Calu3 (cell line): ENCODE measurements at places on chromosomes 4 and X.

- DNase-seq = no peak
These were observed 1.7 kb upstream of the NDP start for GRCh38 chrX:43974741-43975465.

- DNase-seq = no peak
These were observed 45.1 kb upstream of the C1QTNF7 start for GRCh38 chr4:15382669-15383273.

GRCh38 chrX:11426712-11427452, 133.7 kb downstream of the AMELX start:
- no peak for DNase-seq

GRCh38 chr4:185734214-185734613, 77.8 kb downstream of the SORBS2 start:
- DNase-seq = no peak

DNA sequence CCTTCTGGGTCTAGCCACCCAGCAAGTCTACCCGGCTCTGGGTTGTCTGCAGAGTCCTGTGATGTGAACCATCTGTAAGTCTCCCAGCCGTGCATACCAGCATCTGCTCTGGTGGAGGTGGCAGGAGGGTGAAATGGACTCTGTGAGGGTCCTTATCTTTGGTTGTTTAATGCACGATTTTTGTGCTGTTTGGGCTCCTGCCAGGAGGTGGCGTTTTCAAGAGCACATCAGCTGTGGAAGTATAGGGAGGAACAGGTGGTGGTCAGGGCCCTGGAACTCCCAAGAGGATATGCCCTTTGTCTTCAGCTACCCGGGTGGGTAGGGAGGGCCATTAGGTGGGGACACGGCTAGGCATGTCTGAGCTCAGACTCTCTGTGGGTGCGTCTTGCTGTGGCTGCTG, 66.5 kb upstream of the ZFP42 start:
- no peak for DNase-seq

DNA sequence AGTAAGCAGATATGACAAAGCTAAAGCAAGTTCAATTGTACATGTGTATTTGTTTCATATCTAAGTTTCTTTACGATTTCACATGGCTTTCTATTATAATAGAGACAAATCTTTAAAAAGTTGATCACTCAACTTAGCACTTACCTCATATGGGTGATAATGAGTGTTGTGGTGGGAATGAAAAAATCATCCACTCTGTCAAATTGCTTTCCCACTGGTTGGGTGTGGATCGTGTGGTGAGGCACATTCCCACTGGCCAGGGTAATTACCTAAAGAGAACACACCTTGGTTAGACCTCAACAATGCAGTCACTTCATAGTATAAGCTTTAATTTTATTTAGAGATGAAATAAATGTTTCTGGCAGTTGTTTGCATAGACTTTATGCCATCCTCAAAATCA, 708.9 kb downstream of the FSTL5 start:
- no peak for DNase-seq

GRCh38 chrX:19721726-19722370, 165.6 kb downstream of the SH3KBP1 start:
- DNase-seq = no peak

- no peak for DNase-seq
These were observed 137.6 kb downstream of the CPZ start for GRCh38 chr4:8730159-8730558.

- no peak for DNase-seq
These were observed 6.9 kb downstream of the SMIM10 start for GRCh38 chrX:134997646-134998045.

DNA sequence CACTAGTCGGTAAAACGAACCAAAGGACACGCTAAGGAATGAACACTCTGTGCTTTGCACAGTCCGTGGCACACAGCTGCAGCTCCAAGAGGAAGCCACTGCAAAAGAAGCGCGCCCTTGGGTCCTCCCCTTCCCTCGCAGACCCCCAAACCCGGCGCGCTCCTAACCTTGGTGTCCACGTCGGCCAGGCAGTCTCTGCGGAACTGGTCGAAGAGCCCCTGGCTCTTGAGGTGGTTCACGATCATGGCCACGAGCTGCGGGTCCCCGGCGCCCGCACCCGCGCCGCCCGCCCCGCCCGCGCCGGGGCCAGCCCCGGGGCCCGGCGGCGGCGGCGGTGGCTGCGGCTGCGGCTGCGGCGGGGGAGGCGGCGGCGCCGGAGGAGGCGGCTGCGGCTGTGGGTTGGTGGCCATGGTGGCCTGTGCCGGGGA, 333 bp downstream of the BOD1L1 start:
- no peak for DNase-seq

DNA sequence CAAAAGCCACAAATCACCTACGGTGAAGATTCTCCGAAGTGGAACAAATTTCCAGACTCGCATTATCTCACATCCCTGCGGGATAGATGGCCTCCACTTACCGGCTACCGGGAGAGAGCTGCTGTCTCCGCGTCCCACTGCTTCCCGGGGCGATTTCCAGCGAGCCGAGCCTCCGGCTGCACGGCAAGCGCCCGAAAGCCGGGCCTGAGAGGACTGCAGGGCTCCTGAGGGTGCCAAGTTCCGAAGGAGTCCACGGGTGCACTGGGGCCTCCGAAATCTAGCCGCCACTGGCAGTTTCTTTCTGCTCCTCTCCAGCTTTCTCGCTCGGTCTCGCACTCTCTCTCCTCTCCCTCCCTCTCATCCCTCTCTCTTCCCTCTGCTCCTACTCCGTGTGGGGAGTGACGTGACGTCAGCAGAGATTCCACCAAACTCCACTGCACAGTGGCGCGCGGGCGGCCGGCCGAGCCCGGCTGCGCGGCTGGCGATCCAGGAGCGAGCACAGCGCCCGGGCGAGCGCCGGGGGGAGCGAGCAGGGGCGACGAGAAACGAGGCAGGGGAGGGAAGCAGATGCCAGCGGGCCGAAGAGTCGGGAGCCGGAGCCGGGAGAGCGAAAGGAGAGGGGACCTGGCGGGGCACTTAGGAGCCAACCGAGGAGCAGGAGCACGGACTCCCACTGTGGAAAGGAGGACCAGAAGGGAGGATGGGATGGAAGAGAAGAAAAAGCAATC, 14.0 kb upstream of the PITX2 start:
- DNase-seq = no peak

DNA sequence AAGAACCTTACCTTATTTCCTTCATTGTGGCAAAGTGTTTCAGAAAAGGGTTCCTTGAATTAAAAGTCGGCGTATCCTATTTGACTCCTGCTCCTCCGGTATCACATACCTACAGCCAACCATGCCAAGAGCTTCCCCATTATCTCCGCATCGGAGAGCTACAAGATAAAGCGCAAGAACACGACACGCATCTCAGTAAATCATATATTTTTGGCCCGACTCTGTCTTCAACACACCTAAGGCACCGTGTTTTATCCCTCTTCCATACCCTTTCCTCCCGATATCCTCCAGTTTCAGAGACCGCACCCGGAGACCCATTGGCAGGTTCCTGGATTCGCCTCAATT, 497 bp upstream of the THAP9 start:
- DNase-seq = no peak

DNA sequence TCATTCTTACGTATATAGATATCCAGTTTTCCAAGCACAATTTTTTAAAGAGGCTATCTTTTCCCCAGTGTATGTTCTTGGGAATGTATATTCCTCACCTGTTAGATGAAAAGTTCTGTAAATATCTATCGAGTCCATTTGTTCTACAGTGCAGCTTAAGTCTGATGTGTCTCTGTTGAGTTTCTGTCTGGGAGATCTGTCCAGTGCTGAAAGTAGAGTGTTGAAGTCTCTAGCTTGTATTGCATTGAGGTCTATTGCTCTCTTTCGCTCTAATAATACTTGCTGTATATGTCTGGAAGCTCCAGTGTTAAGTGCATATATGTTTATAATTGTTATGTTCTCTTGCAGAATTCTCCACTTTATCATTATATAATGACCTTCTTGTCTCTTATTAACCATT, 373.1 kb downstream of the PPARGC1A start:
- no peak for DNase-seq

DNA sequence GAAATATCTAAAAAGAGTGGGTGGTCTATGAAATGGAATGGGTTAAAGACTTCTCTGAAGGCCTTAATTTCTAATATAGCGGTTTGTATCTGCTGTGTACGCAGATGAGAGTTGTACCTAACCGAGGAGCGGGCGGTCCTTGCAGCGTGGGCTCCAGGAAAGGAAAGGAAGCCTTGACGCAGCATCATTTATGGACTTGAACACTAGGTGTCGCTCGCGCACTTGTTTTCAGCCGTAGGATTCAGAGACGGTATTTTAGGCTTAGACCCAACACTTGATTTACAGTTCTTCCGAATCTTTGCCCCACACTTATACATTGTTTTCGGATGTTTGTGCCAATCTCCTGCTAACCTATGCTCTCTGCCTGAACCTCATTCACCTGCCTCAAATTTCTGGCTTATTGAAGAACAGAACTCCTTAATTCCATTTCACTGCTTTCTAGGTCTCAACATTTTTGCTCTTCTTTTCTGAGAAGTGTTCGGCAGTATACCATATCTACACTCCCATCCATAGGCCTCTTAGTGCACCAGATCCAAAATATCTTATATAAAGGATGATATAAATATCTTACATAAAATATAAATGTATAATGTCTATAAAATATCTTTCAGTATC, 48.9 kb upstream of the AADAT start:
- DNase-seq = peak; percentile 72

- DNase-seq = no peak
These were observed 12.4 kb upstream of the CXCL2 start for GRCh38 chr4:74111306-74111975.

DNA sequence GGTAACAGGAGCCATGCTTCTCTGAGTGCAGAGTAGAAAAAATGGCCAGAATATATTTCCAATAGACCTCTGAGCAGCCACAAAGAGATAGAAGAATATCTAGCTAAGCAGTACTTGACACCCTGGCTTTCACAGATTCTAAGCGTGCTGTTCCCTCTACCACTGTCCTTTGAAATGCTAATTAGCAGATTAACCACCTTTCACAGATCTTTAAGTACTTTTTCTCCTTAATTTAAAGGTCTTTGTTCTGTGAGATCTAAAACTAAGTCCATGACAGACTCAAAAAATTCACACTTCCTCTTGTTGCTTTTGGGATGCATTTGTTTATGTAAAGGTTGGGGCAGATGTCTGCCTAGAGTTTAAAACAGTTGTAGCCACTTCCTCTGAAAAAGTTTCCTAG, 28.3 kb upstream of the MAGEC2 start:
- no peak for DNase-seq

GRCh38 chr4:114209584-114209983, 230.1 kb upstream of the ARSJ start:
- no peak for DNase-seq

GRCh38 chr4:130738233-130738632, 1642.3 kb downstream of the C4orf33 start:
- no peak for DNase-seq

GRCh38 chr4:13399257-13399656, 84.9 kb downstream of the RAB28 start:
- no peak for DNase-seq

- no peak for DNase-seq
These were observed 2.6 kb upstream of the ATP6AP2 start for GRCh38 chrX:40578039-40578695.

- DNase-seq = no peak
These were observed 463.5 kb upstream of the FAM241A start for GRCh38 chr4:111681751-111682150.

DNA sequence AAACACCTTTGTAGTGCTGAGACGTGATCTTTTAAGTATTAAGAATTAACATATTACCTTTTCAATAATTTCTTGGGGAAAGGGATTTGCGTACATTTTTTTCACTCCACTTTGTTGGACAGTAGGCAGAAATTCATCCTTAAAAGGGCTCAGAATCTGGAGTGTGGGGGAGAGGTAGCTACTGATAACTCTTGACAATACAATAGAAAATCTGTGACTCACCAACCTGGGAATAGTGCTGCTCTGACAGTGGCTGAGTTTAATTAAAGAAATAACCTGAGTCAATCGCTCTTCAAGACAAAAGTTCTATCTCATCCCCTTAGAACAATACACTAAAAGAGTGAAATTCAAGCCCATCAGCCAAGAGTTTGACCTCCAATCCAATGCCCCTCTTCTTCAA, 60.2 kb downstream of the SLC9A7 start:
- no peak for DNase-seq

DNA sequence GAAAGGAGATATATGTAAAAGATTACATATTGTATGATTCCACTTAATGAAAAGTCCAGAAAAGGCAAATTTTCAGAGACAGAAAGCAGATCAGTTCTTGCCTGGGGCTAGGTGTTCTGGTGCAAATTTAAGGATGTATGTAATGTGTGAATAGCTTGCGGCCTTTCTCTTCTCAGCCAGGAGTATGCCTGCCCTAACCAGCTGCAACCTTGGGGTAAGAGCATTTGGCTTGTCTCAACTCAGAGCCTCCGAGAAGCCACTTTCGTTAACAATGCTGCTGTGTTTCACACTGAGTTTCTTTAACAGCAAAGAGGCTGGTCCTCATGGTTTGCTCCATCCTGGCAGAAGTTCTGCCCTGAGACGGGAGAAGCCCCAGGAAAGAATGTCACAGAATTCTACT, 102.7 kb downstream of the SPCS3 start:
- DNase-seq = no peak

DNA sequence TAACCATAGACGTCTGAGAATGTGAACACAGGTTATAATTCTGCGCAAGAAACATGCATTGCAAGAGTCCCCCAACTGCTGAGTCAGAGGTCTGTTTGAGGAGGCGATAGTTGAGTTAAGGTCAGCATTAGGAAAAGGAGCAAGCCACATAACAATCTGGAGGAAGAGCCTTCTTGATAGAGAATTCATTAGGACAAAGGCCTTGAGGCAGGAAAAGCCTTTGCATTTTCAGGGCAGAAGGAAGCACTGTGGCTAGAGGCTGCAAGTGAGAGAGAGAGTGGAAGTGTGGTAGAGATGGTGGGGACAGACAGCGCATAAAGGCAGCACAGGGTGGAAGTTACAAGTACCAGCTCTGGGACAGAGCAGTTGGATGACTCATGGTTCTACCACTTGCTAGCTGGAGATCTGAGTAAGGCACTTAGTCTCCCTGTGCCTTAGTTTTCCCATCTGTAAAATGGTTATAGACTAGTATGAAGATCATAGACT, 125.8 kb upstream of the LNX1 start:
- no peak for DNase-seq

- DNase-seq = no peak
These were observed 207.9 kb downstream of the HS6ST2 start for GRCh38 chrX:132750331-132751062.

DNA sequence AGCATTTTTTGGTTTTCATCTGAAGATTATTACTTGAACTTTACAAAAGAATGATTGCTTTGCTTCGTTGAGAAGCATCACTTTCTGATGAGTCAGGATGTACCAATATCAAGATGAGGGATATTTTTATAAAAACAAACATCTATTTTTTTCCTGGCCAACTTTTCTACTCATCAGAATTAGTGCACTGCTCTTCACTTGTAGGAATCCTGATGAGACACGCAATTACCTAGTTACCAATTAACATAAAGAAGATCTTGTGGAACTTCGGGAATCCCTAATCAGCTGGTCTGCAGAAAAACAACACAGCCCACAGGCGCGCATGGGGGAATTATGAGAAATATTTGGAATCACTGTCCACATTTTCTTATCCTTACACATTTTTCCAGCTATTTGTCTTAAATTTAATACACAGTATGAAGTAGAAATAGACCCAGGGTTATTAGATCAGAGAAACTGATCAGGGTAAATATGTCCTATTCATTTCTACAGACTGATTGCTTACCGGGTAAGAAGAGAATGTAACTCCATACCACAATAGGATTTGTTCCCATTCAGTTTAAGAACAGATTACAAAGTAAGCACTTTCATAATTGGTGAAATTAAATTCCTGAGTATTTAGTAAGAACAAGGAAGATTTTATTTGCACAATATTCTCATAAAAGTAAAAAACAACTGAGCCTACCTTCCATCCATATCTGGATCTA, 50.9 kb downstream of the MFAP3L start:
- no peak for DNase-seq

- DNase-seq = no peak
These were observed 78.1 kb downstream of the GPAT3 start for GRCh38 chr4:83613994-83614393.
